ENCODE measurements at places on chromosomes 1 and 21.

DNA sequence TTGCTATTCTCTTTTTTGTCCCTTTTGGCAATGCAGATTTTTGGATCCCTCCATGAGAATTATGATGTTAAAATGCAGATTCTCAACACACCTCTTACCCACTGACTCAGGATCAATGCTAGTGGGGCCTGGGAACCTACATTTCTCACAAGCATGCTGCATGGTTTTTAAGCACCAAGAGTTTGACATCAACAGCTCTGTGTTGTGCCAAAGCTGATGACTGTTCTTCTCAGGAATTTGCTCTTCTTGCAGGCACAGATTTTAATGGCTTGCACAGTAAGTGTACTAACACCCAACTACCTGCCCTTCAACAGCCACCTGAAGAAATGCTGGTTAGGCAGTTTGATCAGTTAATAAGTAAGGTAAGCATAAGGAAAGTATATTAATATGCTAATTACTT is 468.7 kb downstream of the PTBP2 start:
- no peak for DNase-seq

GRCh38 chr1:162710780-162711465 is 78.7 kb downstream of the DDR2 start:
- DNase-seq = no peak

DNA sequence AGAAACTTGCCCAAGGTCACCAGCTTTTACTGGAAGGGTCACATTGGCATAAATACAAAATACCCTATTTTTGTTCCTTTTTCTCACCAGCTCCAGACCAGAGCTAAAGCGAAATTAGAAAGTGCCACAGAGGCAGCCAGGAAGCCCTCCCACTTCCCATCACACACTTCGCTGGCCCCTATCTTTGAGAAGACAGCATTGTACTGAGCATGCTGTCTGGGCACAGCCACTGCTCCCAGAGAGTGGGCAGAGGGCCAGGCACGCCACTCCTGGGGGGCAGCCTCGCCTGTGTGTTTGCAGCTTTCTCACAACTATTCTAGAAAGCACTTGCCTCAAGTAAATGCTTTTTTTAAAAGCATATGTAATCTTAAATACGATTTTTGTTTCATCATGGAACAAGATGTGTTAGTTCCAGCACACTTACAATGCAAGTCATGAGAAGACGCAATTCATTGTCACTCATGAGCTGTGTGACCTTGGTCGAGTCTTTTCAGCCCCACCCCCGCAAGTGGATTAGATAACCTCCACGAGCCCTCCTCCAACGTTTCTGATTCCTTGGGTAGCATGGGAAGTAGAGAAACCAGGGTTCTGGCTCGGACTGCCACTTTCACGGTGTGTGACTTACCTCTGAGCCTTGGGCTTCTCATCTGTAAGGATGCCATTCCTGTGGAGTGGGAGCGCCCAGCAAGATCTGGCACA is 25.7 kb upstream of the EPHA8 start:
- DNase-seq = no peak

GRCh38 chr21:25507522-25507921 is 99.8 kb downstream of the MRPL39 start:
- peak; percentile 24 for DNase-seq

GRCh38 chr1:89670163-89670562 is 37.2 kb downstream of the LRRC8C start:
- no peak for DNase-seq

DNA sequence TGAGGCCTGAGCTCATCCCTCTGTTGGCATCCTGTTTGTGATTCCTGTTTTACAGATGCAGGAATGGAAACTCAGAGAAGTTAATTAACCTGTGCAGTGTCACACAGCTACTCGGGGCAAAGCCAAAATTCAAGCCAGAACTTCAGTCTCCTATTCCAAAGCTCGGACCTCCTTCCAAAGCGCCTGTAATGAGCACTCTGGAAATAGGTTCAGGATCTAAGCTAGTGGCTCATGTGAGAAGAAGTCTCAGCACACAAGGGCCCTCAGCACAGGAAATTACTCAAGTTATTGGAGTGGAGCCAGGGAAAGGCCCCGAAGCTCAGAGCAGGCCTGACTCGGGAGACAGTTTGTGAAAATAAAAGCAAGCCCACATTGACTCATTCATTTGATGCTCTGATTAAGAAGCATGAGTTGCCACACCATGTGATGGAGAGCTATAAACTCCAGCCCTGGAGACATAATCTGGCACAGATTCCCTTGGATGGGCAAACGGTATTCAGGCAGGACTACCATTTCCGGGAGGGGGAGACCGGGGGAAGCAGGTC is 50.6 kb upstream of the LYST start:
- DNase-seq = peak; percentile 78

- DNase-seq = no peak
These were observed 81.5 kb upstream of the LRIF1 start for GRCh38 chr1:111045033-111045722.

Measured in activated T-cell treated with anti-CD3 and anti-CD28 coated beads, Interleukin-2, amount 50 U/mL, for 72 hours (primary cell).